Parietal lobe (tissue), 2 donors: ENCODE measurements at places on chromosomes 7 and 10. TPM values are rescaled to one million over a fixed set of nuclear protein-coding genes. Genes with fewer than 3 reads are reported as not detected.

The DEPP1 gene
- 5.0 TPM for total RNA-seq

The ADAM8 gene
- 2.8 TPM for total RNA-seq

The DNAJC1 gene
- total RNA-seq, result 43.2 TPM

The RUFY2 gene
- total RNA-seq, result 178 TPM

The LFNG gene
- 12.8 TPM for total RNA-seq

The C7orf33 gene
- not detected for total RNA-seq

The MRPL32 gene
- 38.2 TPM for total RNA-seq

The CPEB3 gene
- 23.2 TPM for total RNA-seq

The NXPH1 gene
- 33.5 TPM for total RNA-seq

The INMT gene
- total RNA-seq, result not detected

The SH2B2 gene
- total RNA-seq, result 16.0 TPM

The FLNC gene
- 4.1 TPM for total RNA-seq

The CACNB2 gene
- 35.1 TPM for total RNA-seq

The LRRC18 gene
- not detected for total RNA-seq

The OR2A42 gene
- total RNA-seq, result under 0.01 TPM

The ADAM22 gene
- total RNA-seq, result 121 TPM

The ACHE gene
- 13.1 TPM for total RNA-seq

The KCND2 gene
- total RNA-seq, result 60.1 TPM

The NACAD gene
- 13.5 TPM for total RNA-seq

The OR2A1 gene
- not detected for total RNA-seq

The AOC1 gene
- total RNA-seq, result not detected

The ACTL6B gene
- total RNA-seq, result 107 TPM

The GPR22 gene
- 88.9 TPM for total RNA-seq

The KCP gene
- 1.3 TPM for total RNA-seq

The GNAT3 gene
- not detected for total RNA-seq

The SPDYE3 gene
- total RNA-seq, result not detected

The CPN1 gene
- not detected for total RNA-seq

The STEAP1B gene
- 1.9 TPM for total RNA-seq

The CYP2C19 gene
- not detected for total RNA-seq

The DOCK4 gene
- 155 TPM for total RNA-seq

The PTN gene
- total RNA-seq, result 140 TPM

The ARL4A gene
- total RNA-seq, result 47.9 TPM

The SYT15 gene
- total RNA-seq, result 0.31 TPM

The TMEM229A gene
- total RNA-seq, result 0.31 TPM

The TRIM8 gene
- total RNA-seq, result 34.1 TPM

The OR2A7 gene
- total RNA-seq, result 0.94 TPM

The VAX1 gene
- 2.5 TPM for total RNA-seq

The STOX1 gene
- total RNA-seq, result 9.7 TPM

The STAG3 gene
- 1.3 TPM for total RNA-seq

The CRHR2 gene
- total RNA-seq, result 2.8 TPM

The CYP3A5 gene
- 0.63 TPM for total RNA-seq

The ARF5 gene
- 80.8 TPM for total RNA-seq

The PAPOLB gene
- 3.8 TPM for total RNA-seq

The LIPN gene
- not detected for total RNA-seq

The RPEL1 gene
- not detected for total RNA-seq

The SOSTDC1 gene
- total RNA-seq, result 13.1 TPM

The SH2D4B gene
- 1.6 TPM for total RNA-seq

The C10orf53 gene
- not detected for total RNA-seq

The GCK gene
- 5.3 TPM for total RNA-seq

The PNLIPRP2 gene
- total RNA-seq, result not detected

The PLXDC2 gene
- total RNA-seq, result 15.3 TPM

The CAV1 gene
- 5.9 TPM for total RNA-seq

The PPP1R9A gene
- 109 TPM for total RNA-seq

The ZNF727 gene
- total RNA-seq, result 3.8 TPM

The TDRD1 gene
- under 0.01 TPM for total RNA-seq
